Fibroblast of skin of right quadriceps (primary cell): ENCODE measurements at places on chromosomes 16 and 17.
A peak's percentile ranks its signal among the peaks of the same experiment; 100 is the strongest.

- no peak for DNase-seq
Measured at GRCh38 chr16:1895068-1895467, 23.1 kb upstream of the MEIOB start.

DNA sequence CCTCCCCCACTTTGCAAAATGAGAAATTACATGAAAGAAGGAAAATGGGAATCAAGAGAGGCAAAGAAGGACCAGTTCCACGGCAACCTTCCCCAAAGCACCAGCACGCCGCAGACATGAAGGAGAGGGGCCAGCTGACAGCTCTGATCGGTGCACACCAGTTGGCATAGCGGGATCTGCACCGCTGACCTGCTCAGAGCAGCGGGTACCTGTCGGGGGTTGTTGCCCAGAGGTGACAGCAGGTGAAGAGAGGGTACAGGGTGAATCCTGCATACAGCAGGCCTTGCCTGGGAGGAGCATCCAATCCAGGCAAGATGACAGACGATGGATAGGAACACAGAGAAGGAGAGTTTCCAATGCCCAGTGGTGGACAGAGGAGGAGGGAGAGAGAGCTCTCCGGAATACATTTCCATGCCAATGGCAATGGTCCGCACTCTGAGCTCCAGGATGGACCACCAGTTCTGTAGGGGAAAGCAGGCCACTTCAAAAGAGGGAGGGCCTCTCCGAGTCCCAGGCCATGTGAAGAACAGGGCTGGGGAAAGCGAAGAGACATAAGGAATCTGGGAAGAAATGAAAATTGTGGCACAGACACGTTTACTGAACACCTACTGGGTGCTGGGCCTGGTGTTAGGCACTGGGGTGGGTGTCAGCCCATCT, 24.0 kb downstream of the CEP295NL start:
- no peak for DNase-seq

DNA sequence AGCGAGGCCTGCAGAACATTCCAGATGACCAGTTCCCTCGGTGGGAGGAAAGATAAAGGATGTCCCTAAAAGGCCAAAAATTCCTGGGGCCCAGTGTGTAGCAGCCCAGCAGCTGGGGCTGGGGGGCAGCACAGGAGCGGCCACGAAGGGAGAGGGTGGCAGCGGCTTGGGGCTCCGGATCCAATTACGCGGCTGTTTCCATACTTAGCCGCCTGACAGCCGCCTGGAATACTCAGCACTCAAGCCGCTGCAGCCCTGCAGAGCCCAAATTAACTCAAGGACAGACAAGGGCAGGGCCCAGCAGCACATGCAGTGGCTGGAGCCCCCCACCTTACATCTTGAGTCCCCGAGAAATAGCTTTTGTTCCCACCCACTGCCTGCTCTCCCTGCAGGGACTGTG, 1.3 kb downstream of the SRL start:
- DNase-seq, result no peak

GRCh38 chr16:66961065-66961744, at the start of gene CES3:
TSS of gene CES3 (plus strand) at chr16:66961266. CDS start at chr16:66961308, 42 bp downstream.
- DNase-seq, result peak; percentile 48

DNA sequence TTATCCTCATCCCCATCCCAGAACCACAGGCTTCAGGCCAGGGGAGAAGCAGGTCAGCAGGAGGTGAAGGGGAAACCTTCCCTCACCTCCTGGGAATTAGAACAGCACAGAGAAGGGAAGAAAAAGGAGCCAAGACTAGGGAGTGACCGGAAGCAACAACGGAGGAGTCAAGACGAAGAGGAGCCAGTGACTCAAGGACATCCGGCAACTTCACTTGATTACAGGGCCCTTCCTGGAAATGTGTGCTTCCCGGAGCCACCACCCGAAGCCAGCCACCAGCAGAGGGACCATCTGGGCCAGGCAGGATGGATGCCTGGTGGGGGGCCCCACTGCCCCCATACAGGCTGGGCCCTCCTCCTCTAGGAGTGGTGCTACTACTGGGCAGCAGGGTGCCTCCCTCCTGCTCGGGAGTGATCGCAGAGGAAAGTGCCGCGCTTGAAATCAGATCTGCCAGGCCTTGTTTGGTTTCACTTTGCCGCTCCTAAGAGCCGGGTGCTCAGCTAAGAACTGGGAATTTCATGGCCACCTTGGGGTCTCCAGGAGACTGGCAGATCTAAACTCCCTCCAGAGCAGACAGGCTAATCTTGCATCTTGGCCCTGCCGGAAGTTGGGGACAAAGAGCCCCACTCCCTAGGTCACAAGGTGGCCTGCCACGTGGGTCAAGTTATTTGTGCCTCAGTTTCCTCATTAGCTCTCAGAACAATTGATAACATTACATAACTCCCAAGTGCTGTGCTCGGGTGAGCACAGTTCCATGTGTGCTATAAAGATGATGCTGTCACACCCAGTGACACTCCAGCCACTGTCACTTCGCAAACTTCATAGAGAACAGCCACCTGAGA, 6.6 kb downstream of the CDC42EP4 start:
- DNase-seq, result peak; percentile 84

GRCh38 chr16:84042879-84043485, 387 bp upstream of the SLC38A8 start:
- no peak for DNase-seq

GRCh38 chr16:89210904-89211515, 6.5 kb upstream of the ZNF778 start:
- DNase-seq, result peak; percentile 46

GRCh38 chr16:85564277-85565051, 48.7 kb upstream of the GSE1 start:
- no peak for DNase-seq

DNA sequence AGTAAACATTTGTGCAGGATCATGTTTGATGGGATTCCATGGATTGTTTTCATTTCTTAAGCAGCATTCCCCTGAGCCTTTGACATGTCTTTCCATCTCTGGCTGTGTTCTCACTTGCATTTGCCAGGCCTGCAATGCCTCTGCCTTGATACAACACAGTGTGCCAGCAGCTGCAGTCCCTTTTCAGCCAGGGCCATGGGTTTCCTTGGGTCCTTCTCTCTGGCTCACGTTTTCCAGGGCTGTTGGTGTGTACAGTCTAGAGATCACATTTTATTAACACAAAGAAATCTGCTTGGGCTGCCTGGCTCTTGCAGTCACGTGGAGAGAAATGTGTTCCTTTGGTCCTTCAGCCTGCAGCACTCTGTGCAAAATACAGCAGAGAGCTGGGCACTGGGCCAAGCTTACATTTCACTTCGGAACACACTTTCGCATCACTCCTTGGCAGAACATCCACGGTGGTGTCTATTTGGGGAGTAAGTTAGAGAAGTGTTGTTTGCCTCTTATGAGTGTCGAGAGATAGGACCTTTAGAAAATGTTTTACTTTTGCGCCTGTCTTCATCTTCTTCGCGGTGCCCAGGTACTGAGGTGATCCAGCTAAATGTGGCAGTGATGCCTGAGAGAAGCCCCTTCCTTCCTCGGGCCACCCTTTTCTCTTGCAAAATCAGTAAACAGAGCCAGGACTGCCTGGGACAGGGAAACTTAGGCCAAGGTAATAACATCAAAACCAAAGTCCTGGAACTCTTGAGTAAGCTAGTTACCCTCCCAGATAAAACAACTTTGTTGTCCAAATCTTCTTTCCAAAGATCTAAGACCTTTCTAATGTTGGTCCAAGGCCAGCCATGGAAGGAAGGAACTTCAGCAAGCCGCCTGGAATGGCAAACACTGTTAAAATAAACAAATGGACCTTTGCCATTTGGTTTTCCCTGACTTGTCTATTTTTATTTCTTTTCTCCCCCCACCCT, 20.9 kb downstream of the HLF start:
- peak; percentile 45 for DNase-seq

DNA sequence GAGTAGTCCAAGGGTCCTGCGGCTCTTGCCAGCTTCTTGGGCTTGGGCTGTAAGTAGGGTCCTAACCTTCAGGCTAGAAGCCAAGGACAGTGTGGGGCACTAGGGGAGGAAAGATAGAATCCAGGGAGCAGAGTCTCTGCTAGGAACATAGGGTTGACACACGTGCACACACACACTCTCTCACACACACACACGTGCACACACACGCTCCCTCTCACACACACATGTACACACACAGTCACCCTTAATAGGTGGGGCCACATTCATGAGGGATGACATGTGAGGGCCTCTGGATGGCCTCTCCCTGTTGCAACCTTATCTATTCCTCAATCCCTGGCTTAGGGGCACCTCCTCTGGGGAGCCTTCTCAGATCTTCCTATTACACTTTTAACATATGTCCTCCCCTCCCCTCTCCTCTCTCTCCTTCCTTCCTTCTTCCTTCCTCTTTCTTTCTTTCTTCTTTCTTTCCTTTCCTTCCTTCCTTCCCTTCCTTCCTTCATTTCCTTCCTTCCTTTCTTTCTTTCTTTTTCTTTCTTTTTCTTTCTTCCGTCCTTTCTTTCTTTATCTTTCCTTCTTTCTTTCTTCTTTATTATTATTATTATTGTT, 3.1 kb downstream of the EPX start:
- no peak for DNase-seq

- peak; percentile 46 for DNase-seq
Measured at GRCh38 chr17:35612924-35613521, 25.9 kb downstream of the AP2B1 start.

DNA sequence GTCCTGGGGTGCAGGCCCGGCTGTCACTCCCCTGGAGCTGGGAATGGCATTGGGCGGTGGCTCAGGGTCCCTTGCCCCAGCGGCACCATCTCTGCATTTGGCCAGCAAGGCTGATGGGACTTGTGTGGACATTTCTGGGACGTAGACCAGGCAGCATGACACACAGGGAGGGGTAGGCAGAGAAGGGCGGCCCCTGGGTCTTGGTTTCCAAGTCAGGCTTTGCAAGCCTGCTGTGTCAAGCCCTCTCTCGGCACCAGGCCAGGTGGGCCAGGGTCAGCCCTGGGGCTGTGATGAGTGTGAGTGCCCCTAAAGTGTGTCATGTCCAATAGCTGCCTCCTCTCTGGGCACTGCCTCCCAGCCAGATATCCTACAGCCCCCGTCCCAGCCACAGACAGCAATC, 335.2 kb downstream of the SEC14L1 start:
- no peak for DNase-seq

DNA sequence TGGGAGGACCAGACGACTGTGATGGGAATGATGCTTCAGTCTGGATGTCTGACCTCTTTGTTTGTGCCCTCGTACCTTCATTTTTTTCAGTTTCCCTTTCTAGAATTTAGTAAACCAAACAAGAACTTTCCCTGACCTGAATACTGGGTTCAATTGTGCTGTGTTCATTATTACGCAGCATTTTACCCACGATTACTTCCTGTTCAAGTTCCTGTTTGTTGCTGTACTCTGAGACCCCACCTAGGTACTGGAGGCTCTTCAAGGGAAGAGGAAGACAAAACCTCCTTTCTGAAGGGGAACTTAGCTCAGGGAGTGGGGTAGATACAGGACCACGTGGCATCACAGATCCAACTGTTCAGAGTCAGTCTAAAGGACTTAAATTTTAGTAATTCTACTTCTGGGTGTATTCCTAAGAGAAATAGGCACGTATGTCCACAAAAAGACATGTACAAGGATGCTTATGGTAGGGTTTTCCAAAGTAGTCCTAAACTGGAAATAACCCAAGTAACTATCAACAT, 9.2 kb upstream of the PRKCB start:
- no peak for DNase-seq

DNA sequence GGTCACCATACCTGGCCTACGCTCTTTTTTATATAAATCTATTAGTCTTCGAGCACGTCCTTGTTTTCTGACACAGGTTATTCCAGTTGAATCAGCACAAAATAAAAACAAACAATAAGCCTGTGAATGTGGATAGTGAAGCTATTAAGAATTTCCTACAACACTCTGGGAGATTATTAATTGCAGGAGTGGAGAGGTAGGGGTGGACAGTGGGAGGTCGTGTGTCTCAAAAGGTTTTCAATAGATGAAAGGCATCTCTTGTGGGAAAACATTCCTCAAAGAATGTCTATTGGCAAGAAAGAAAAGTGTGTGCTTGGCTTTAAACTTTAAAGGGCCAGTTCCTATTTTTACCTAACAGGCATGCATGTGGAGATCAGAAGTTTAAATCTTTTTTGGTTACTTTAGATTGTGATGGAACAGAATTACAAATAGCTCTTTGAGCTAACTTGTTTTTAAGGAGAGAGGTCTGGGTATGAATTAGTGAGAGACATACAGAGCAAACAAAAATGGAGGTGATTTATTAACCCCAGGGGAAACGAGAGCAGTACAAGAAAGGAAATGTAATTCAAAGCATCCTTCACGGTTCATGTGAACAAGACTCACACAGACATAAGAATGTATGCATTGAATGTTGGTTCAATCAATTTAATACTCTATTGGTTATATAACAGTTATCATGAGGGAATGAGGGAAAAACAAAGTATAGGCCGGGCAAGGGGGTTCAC, 9.0 kb downstream of the SMYD4 start:
- DNase-seq, result peak; percentile 13

GRCh38 chr17:77857306-77857555, 101.3 kb upstream of the TNRC6C start:
- no peak for DNase-seq

- DNase-seq, result no peak
Measured at GRCh38 chr16:88570691-88571092, 489 bp downstream of the ZC3H18 start.

GRCh38 chr16:88012360-88012759, 61.1 kb downstream of the BANP start:
- DNase-seq, result no peak
